ENCODE measurements at places on chromosomes 6 and 20.

DNA sequence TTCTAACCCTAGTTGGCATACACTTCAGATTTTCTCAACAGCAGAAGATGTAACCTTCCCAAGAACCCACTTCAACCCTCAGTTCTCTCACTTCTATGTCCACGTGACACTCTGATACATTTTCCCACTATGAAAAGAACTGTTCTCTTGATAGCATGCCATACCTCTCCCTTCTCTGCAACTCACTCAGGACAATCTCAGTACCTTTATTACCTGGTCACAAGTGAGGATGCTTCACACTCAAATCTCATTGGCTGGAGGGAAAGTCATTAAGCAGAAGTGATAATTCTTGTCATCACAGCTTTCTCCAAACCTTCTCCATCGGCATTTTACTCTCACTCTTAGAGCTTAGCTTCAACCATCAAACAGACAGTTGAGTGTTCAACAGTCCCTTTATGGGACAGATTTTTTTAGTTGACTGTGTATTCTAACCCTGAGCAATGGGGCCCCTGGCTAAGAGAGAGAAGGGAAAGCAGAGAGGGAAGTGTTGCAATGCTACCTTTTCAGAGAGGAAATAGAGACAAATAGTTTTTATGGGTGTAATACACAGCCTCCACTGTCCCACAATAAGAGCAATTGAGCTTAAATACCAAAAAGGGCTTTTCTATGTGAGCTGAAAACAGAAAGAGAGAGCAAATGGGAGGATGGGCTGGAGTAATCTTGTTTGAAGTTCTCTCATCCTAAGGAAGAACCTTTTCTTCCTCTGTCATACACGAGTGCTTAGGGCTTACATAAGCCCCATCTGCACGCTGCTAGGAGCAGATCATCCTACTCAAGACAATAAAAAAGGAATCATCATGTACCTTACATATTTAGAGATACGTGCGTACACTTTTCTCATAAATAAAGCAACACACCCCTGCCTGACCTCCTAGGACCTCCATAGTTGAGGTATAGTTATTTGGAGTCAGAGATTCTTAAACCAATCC lies 16.0 kb downstream of the HLA-DPA1 start:
- no peak for DNase-seq

- DNase-seq = no peak
These were observed 12.4 kb upstream of the MYLK2 start for GRCh38 chr20:31806564-31807355.

DNA sequence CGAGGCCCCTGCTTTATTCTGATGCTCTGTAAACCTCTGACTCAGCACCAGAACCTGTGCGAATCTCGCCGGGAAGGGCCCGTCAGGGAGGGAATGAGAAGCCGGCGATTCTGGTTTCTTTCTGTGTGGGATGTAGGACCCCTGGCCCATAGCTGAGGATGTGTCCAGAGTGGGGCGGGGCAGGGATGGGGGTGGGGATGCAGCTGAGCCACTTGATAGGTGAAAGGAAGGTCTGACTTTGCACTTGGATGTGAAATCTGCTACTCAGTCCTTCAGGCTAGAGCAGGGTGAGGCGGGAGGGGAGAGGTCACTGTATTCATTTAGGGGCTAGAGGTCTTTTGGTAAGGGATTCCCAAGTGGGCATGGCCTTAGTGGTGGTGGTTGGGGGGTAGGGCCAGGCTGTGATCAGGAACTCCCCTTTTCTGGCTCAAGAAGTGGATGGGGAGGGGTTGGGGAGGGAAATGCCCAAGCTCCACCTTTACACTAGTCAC lies 2.3 kb downstream of the TOX2 start:
- DNase-seq = no peak

GRCh38 chr6:12361042-12361765 lies 71.0 kb downstream of the EDN1 start:
- no peak for DNase-seq

DNA sequence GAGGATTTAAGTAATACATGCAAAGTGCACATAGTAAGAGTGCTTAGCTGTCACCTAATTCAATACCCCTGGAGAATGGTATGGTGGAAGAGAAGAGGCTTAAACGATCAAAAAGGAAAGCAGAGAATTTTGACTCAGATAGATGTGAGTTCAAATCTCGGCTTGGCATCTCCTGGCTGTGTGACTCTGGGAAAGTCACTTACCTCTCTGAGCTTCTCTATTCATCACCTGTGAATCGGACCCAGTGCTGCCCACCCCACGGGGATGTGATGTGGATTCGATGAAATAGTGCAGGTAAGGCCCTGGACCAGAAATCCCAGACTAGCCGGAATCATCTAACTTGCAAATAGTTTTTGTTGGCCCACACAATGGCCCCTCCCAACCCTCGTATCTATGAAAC lies 1.8 kb upstream of the B4GALT5 start:
- no peak for DNase-seq

- no peak for DNase-seq
These were observed 97.4 kb upstream of the CNR1 start for GRCh38 chr6:88263591-88263990.

GRCh38 chr20:19252451-19253120 lies 40.1 kb downstream of the SLC24A3 start:
- DNase-seq = no peak

DNA sequence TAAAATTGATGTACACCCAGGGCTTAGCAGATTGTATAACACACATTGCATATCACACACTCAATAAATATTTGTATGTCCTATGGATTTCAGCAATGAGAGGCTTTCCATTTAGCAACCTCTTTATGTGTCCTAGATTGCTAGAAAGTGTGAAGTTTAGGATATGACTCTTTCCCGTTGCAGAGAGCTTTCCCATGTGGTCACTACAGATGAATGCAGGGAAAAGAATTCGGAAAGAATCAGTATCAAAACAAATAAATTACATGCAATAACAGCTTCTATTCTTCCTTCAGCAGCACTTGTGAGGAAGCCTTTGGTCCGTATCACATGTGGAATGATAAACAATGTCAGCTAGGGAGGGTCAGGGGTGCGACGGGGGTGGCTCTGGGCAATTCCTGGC lies 870.1 kb downstream of the C6orf118 start:
- DNase-seq = no peak

Data from activated CD8-positive, alpha-beta memory T cell treated with anti-CD3 and anti-CD28 coated beads for 1 hour (primary cell).